Activated CD4-positive, alpha-beta T cell treated with anti-CD3 and anti-CD28 coated beads for 36 hours (primary cell): ENCODE measurements at places on chromosomes 11 and 22. TPM values are rescaled to one million over a fixed set of nuclear protein-coding genes. Genes with fewer than 3 reads are reported as not detected.

- no peak for DNase-seq
Measured at GRCh38 chr22:35882211-35883030, 146.2 kb downstream of the RBFOX2 start.

DNA sequence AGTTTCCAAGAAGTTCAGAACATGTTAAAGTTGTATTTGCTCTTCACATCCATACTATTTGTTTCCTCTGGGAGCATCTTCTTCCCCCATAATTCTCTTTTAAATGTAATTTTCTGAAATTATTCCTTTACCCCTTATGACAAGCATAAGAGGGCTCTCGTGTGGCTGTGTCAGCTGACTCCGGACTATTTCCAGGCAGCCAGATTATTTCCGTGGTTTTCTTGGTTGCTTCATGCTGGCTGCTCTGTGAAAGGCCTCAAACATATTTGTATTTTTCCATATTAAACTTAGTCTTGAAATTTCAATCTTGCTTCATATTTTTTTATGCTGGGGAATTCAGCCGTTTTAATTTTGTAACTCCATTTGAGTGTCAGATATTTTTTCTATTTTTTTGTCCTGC lies 2.8 kb upstream of the MMP1 start:
- DNase-seq = no peak

DNA sequence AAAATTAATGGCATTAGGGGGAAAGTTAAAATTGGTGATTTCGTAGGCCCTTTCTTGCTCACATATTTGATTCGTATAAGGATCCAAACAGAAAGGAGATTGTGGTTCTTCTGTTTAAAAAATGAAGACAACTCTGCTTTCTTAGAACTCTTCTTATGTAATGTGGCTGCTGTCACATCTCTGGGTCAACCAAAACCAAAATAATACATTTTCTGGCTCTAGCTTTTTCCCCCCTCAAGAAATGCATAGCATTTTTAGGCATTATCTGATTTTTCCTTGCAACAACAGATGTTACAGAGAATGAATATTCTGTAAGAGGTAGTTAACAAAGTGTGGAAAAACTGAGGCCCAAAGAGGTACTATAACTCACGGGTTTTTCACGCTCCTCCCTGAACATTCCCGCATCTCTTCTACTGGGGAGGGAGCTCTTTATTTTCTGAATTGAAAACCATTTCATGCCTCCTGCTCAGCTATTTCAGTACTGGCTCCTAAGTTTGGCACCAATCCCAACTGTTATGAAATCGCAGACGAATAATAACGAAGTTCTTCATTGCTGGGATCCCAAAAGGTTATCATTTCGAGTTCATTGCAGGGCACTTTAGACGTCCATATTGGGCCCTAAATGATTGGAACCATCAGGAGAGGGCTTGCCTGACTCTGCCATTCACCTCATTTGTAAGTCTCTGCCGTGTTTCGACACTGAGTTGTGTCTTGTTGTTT lies 17.1 kb downstream of the GRAP2 start:
- DNase-seq = no peak

GRCh38 chr11:65169164-65169641 lies 830 bp upstream of the SPDYC start:
- DNase-seq = no peak

DNA sequence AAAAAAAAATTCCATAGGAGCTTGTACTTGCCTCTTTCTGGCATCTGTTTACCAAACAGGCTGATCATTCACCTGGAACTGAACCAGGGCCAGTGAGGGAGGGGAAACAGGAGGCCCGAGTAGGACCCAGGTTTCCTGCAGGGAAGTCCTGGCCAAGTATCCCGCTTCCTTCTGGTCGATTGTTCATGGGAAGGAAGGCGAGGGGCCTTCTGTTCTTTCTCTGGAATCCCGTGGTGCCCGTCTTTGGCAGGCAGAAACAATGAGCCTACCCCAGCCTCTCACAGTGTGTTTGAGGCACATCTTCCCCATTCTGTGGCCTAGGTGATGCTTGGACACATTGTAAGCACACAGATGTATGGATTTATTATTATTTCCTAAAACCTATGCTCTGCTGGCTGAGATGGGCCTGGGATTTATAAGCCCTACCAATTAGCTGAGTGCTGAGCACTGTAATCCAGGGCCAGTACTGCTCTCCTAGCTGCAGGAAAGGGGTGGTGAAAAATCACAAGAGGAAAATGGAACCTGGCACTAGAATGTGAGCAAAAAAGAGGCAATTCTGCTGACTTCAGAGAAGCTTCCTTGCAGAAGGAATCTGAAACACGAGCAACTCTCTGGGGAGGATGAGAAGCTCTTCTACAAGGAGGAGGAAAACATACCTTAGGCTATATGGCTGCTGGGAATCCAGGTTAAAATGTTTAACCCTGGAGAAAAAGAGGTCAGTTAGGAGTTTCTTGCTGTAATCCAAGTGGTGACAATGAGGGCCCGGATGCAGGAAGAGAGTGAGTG lies 53.5 kb downstream of the PRR5L start:
- no peak for DNase-seq

GRCh38 chr22:28918550-28919271 lies 35.3 kb downstream of the ZNRF3 start:
- DNase-seq = no peak

Gene CD3G
- 146 TPM for total RNA-seq

Gene OR51B2
- total RNA-seq = not detected

Gene CLMP
- 0.05 TPM for total RNA-seq

Gene OR5AS1
- total RNA-seq = not detected

Gene OLFML1
- total RNA-seq = not detected
